ENCODE measurements at places on chromosomes 12 and 14.

DNA sequence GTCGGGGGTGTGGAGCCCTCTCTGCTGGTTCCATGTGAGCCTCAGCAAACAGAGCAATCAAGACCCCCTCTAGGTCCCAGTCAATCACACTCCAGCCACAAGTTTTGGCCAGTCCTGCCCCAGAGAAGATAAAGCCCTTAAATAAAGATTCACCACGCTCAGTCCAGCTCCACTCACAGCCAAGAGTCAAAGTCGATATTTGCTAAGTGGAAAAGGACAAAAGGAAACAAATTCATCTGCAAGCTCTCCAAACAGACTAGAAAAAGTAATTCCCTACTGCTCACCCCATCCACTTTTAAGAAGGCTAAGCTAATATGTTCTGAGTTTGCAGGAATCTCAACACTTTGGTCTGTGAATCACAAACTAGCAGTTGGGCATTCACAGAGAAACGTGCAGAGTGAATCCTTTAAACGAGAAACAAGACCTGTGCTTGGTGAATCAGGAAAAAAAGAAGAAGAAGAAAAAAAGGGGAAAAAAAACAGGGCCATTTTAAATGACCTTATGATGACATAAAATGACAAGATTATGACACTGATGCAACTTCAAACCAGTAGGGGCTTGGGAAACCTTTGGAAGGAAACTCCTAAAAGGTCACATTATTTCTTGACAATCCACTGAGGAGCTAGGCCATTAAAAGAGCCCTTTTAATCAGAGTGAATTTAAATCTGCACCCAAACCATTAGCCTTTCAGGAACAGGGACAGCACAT lies 41.8 kb upstream of the FOXN3 start:
- DNase-seq: no peak

- no peak for DNase-seq
Measured at GRCh38 chr14:51828017-51828797, 32.2 kb upstream of the GNG2 start.

GRCh38 chr12:64737539-64737938 lies 21.7 kb downstream of the GNS start:
- no peak for DNase-seq

DNA sequence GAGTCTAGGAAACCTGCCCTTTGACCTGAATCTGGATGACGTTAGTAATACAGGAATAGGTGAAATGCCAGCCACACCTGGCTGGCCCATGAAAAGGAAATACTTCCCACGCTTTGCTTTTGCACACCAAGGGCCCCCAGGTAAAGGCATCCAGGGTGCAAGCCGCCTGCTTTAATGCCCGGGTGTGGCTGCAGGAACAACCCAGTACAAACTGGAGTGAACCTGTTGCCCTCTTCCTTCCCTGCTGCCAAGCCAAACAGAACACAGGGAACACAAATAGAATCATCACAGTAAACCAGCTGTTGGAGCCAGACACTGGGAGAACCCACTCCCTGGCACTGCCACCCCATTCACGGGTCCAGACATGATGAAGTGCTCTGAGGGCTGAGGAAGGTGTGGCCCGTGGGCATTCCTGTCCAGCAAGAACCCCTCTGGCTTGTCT lies 24.2 kb upstream of the FOS start:
- DNase-seq: no peak

DNA sequence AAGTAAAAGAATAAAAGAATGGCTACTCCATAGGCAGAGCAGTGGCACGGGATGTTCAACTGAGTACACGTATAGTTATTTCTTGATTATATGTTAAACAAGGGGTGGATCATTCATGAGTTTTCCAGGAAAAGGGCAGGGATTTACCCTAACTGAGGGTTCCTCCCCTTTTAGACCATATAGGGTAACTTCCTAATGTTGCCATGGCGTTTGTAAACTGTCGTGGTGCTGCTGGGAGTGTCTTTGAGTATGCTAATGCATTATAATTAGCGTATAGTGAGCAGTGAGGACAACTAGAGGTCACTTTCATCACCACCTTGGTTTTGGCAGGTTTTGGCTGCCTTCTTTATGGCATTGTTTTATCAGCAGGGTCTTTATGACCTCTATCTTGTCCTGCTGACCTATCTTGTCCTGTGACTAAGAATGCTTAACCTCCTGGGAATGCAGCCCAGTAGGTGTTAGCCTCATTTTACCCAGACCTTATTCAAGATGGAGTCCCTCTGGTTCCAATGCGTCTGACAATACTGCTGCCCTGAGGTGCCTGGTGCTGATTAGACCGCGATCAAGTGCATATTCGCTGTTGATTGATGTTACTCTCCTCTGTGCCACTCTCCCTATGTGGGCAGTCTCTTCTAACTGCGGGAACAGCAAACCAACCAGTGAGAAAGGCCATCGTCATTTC lies 67.6 kb upstream of the AMN1 start:
- DNase-seq: no peak

- DNase-seq: no peak
Measured at GRCh38 chr14:20969336-20969735, 14.0 kb downstream of the RNASE2 start.

- DNase-seq: no peak
Measured at GRCh38 chr12:63922474-63922873, 78.0 kb downstream of the SRGAP1 start.

- DNase-seq: no peak
Measured at GRCh38 chr14:50756300-50756699, 74.7 kb downstream of the NIN start.

DNA sequence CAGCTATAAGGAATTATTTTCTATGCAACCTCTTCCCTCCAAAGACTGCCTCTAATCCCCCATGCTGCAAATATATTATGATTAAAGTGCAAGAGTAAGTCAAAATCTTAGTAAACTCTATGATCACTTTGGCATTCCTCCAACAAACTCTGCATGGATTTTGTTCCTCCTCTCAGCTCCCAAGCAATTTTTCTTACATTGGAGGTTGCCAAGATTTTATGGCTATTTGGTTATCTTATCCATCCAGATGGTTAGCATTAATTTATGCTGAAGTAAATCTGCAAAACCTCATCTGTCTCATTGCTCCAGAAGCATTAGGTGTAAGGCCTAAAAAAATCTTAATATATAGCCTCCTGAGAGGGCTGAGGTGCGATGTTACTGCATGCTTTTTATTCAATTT lies 228.1 kb downstream of the CHST11 start:
- no peak for DNase-seq

- no peak for DNase-seq
Measured at GRCh38 chr12:95599880-95600279, 48.6 kb upstream of the USP44 start.

- DNase-seq: no peak
Measured at GRCh38 chr14:102848830-102849525, 71.7 kb downstream of the TRAF3 start.

DNA sequence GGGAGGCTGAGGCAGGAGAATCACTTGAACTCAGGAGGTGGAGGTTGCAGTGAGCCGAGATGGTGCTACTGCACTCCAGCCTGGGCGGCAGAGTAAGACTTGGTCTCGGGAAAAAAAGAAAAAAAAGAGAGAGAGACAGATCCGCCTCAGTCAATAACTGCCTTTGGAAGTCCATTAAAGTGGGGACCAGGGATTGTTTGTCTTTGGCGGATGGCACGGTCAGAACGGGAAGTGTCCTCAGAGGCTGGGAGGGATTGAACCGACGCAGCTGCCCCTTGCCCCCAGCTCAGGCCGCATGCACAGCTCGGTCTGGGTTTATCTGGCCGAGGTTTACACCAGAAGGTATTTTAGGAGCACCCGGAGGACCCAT lies 54.4 kb downstream of the TESC start:
- no peak for DNase-seq

- DNase-seq: no peak
Measured at GRCh38 chr14:95190346-95190840, 33.1 kb upstream of the DICER1 start.

DNA sequence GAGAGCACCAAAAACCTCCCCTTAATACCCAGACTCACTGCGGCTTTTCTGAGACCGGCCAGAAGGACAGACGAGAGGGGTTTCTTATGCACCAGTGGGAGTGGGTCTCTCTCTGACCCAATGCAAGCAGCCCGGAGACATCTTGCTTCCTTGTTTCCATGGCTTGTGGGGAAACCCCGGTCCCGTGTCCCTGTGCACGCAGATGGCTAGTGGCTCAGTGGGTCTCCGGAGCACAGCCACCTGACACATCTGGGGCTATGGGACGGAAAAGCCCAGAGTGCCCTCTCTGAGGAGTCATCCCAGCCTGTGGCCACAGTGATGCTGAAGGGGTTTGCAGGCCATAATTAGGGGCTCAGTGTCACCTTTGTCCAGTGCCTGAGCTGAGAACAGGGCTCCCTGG lies 197.6 kb downstream of the PHETA1 start:
- no peak for DNase-seq

DNA sequence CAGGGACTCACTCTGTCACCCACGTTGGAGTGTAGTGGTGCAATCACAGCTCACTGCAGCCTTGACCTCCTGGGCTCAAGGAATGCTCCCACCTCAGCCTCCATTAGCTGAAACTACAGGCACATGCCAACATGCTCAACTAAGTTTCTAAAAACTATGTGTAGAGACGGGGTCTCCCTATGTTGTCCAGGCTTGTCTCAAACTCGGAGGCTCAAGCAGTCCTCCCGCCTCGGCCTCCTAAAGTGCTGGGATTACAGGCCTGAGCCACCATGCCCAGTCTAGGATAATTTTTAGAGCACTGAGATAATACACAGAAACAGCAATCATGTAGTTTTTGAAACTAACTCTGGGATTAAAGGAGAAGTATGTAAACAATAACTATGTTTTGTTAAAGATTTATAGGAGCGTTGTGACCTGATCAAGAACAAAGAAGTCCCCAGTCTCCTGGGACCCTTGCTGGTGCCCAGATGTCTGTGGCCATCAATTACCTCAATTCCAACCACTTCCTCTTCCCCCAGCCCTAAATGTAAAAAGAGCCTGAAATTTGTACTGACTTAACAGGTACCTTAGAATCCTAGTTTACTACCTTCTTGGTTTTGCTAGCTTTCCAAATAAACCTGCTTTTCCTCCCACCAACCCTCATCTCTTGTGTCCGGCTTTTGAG lies 28.9 kb upstream of the EGLN3 start:
- no peak for DNase-seq
